ENCODE measurements at places on chromosomes 7 and 10.

DNA sequence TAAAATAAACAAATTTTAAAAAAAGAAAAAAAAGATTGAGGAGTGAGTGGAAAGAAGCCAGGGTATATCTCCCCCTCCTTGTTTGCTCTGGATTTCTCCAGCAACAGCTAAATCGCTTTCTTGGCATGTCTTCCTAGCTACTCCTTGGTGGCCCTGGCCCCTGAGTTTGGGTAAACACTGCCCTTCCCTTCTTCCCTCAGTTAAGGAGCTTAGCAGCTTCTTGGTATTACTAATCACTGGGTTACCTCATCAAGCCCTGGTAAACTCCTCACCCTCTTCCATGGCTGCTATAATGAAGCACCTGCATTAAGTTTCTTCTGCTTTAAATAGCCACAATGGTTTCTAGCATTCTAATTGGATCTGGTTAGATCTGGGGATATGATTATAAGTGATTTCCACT lies 269.8 kb downstream of the FZD1 start:
- no peak for DNase-seq

- DNase-seq: no peak
Observed at GRCh38 chr10:120369856-120370276, 87.2 kb upstream of the PLPP4 start.

DNA sequence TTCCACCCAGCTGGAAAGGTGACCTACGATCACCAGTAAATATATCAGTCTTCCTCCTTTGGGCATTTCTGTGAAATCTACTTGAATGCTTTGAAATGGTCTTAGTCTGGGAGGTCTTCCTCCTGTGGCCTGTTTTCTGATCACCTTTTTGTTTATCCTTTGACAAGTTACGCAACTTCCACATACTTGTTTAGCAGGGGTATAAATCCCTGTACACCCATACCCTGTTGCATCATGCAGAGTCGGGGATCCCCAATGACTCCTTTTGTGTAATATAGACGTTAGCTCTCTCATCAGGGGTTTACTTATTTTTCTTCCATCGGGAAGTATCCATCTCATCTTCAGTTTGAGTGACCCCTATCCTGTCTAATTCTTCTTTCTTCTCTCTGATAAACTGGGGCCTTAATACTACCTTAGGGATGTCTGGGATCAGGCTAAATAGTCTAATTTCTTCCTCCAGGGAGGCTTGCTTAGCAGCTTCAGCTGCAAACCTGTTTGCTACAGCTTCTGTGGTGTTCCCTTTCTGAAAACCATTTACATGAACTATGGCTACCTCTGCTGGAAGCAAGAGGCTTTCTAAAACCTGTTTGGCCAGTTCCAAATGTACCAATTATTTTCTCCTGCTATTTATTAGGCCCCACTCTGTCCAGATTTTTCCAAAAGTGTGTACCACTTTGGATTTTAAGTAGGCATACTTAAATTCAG lies 25.8 kb downstream of the MAPK8 start:
- no peak for DNase-seq

- no peak for DNase-seq
Observed at GRCh38 chr7:151777495-151777880, 99.4 kb downstream of the PRKAG2 start.

DNA sequence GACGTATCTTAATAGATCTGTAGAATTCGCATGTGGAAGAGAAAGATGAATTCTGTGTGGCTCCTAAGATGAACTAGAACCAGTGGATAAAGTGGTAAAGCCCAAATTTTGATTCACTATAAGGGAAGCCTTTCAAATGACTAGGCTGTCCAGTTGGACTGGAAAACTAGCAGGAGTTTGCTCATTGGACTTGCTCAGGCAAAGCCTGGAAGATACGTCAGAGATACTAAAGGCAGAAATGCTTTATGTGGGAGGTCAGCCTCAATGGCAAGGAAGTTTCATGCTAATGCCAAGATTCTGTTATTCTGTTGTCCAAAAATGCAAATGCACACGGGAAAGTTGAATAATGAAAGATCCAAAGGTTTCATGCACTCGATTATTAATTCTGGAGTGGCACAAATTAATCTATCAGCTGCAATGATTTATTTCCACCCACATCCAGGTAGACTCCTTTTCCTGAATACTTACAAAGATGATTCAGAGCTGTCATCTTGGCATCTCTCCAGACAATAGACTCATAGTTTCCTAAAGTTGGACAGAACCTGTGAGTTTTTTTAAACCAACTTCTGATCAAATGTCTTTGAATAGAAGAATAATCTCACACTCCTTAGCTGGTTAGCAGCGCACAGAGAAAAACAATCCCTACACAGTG lies 20.5 kb upstream of the PPP1R3C start:
- DNase-seq: no peak

DNA sequence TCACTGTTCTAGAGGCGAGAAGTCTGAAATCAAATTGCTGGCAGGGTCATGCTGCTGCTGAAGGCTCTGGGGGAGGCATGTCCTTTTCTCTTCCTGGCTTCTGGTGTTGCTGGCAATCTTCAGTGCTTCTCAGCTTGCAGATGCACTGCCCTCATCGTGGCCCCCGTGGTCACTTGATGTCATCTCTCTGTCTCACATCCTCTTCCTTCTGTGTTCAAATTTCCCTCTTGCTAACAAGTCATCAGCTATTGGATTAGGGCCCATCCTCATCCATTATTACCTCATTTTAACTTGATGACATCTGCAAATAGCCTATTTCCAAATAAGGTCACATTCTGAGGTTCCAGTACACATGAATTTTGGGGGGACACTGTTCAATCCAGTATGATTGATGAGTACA lies 36.6 kb upstream of the SRGN start:
- DNase-seq: peak; percentile 74

DNA sequence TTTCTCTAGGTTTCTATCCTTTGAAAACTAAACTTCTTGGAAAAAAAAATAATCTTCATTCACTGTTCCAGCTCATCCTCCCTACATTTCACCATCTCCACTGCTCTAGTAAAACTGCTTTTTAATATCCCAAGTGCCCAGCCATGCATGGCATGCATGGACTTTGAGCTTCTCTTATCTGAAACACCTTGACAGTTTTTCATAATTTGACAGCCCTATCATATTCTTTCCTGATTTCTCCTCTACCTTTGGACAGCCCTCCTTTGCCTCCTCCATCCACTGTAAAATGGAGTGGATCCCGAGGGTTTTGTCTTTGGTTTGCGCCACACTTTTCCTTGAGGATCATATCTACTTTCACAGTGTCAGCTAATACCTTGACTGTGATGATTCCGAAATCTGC lies 212.8 kb downstream of the ANK3 start:
- DNase-seq: no peak

DNA sequence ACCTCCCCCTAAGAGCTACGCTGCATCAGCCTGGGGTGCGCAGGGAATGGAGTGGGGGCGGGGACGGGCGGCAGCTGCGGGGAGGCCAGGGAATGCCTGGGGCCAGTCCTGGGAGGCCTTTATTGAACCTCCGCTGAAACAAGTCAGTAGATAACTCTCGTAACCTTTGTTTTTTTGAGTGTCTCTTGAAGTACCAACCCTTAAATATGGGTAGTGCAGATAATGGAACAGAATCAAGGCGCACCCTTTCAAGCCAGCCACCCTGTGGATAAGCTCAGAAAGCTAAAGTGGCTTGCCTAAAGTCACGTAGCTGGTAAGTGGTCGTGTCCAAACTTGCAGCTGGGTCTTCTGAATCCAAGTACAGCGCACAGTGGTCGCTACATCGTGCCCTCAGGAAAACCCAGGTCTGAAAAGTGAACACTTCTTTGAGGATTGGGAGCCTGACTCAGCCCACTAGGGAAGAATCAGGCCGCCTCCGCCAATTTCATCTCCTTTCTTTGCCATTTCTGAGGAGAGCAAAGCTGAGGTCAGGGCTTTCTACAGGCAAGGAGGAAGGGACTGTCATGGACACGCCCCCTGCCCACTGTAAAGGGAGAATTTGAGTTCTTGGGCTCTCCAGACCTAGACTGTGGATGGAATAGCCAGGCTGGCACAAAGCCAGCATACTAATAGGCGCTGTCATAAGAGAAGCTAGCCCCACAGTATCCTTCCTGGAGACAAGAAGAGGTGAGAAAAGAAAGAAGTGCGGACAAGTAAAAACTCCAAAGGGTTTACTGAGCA lies 3.2 kb upstream of the EGR2 start:
- no peak for DNase-seq
